ENCODE measurements at places on chromosomes 1 and 21. TPM values are rescaled to one million over a fixed set of nuclear protein-coding genes. Genes with fewer than 3 reads are reported as not detected.

PLA2G2F gene
- total RNA-seq = not detected

NHLH1 gene
- 0.57 TPM for total RNA-seq

LCE3E gene
- total RNA-seq = not detected

GART gene
- total RNA-seq = 150 TPM

DPT gene
- not detected for total RNA-seq

DNA sequence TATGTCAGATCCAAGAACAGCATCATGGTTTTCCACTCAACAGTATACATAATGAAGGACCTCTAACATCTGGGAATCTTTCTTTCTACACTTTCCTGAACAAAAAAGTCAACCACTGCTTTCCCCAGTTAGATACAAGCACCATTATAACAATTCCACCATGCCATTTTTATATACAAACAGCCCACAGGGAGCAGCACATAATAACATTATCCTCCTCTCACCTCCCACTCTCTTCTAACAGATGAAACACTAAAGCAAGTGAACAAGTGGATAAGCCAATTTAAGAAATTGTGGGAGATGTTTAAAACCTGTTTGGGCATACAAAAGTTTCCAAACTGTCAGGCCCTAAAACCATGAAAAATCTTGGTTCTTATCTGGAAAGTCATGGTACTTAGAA is 29.4 kb upstream of the PRRC2C start:
- H3K4me3 ChIP-seq = no peak overlapping the region
- H3K27ac ChIP-seq = no peak overlapping the region
- H3K4me1 ChIP-seq = no peaks in the 10 kb centered on the region
- DNase-seq = no peak
- H3K27me3 ChIP-seq = no peaks in the 10 kb centered on the region
- no peaks in the 10 kb centered on the region for H3K36me3 ChIP-seq

- H3K27ac ChIP-seq = no peak overlapping the region
- no peak overlapping the region for H3K4me3 ChIP-seq
- no peaks in the 10 kb centered on the region for H3K4me1 ChIP-seq
- H3K27me3 ChIP-seq = no peaks in the 10 kb centered on the region
Observed at GRCh38 chr1:191261111-191261510, 783.4 kb upstream of the BRINP3 start.

DNA sequence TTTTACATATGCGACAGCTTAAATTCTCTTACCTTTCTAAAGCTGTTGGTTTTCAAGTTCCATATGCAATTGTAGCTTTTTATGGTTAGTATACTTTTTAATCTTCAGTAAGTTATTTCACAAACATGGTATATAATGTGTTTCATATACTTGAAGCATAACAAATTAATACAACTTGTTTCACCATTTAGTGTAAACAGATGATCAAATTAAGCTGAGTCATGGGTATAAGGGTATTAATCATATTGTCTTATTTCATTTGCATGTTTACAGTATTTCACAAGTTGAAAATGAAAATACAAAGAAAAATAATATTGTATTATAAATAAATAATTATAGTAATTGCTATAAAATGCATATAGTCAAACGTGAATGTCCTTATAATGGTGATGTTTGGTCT is 92.1 kb downstream of the PTPRC start:
- H3K27ac ChIP-seq = no peak overlapping the region
- H3K27me3 ChIP-seq = no peaks in the 10 kb centered on the region

DNA sequence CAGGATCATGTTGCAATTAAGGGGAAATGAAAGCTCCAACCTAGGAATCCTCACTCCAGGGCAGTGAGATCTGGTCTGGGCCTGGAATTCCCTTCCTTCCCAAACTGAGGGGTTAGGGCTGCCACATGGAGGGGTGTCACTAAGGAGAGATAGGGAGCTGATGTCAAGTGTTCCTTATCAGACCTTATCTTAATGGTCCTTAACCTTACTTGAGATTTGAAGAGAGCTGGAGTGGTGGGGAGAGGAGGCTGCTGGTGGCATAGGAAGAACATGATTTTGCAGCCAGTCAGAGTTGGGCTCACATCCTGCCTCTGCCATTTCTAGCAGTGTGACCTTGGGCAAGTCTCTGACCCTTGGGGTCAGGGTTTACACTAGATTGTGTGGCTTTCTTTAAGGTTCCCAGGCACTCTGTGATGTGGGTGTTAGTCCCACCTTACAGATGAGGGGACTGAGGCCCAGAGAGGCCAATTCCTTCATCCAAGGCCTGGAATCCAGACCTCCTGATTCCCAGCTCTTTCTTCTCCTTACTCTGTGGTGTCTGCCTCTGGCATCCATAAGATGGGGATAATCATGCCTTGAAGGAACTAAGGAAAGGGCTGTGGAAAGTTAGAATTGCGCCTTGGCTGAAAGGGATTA is 56.3 kb upstream of the SYNC start:
- peaks cover 35% of the 10 kb centered on the region for H3K4me1 ChIP-seq
- H3K27me3 ChIP-seq = no peaks in the 10 kb centered on the region
- H3K27ac ChIP-seq = no peak overlapping the region
- peak; percentile 74 for DNase-seq

DNA sequence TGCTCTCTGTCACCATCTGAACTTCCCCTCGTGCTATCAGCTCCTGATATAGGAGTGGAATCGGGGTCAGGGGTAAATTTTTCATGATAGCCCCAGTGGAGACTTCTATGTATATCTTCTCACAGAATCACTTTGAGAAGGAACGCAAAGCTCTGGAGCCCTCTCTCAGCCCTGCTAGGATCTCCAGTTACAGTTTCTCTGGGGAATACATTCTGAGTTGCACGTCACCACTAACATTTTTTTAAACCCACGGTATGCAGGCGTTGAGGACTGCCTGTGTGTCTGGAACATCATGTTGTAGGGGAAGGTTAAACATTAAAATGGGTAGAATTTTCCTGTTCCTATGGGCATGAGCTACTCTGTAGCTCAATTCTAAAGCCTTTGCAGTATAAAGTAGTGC is 116.4 kb upstream of the FAM78B start:
- no peak overlapping the region for H3K27ac ChIP-seq
- H3K4me3 ChIP-seq = no peak overlapping the region
- H3K4me1 ChIP-seq = no peaks in the 10 kb centered on the region
- H3K36me3 ChIP-seq = no peaks in the 10 kb centered on the region

DNA sequence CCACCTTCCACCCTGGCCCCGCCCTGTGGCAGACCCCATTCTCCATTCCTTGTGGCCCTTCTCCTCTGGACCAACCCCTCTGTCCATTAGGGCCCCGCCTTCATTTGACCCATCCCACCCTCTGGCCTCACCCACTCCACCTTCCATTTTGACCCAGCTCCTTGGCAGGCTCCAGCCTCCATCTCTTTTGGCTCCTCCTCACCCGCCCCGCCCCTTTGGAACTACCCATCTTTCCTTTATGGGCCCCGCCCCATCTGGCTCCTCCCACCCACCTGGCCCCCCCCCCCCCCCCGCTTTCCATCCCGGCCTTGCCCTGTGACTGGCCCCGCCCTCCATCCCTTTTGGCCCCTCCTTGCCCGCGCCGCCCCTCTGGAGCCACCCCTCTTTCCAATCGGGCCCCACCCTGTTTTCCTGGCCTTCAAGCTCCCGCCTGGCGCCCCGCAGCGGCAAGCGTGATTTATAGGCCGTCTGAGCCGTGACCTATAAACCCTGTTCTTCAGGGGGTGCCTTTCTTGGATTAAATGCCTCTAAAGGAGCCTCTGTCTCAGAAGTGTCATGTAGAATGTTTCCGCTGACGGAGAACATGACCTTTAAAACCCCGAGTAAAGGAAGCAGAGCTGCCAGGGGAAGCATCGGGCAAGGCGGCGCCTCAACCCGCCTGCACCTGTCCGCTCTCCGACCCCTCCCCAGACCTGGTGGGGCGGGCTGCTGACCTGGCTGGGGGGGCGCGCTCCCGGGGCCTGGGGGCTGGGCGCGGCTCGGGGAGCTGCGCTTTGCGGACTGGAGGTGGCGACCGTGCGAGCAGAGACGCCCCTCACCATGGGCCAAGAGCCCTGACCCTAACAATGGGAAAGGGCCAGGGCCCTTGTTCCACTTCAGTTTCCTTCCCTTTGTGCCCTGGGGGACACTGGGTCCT is 178.0 kb downstream of the CAMTA1 start:
- H3K4me1 ChIP-seq = no peaks in the 10 kb centered on the region
- no peaks in the 10 kb centered on the region for H3K36me3 ChIP-seq
- peak; percentile 100 for DNase-seq
- H3K27me3 ChIP-seq = no peaks in the 10 kb centered on the region
- H3K4me3 ChIP-seq = peak overlapping the region; percentile 56

DNA sequence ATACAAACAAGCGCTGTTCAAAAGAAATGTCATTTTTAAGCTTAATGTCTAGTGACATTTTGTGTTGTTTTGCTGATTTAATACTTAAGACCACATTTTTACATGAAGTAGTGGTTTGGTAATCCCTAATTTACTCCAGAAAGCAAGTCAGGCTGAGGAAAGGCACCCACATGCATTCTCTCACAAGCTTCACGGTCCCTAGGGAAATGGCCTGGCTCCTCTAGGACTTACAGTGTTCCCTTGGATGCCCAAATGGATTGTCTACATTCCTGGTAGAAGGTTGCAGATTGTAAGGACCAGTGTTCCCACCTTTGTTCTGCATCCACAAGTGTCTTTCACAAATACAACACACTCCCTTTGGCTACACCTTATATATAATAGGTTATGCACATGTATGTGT is 9.5 kb downstream of the GPSM2 start:
- H3K36me3 ChIP-seq = peaks cover 67% of the 10 kb centered on the region
- peaks cover 7% of the 10 kb centered on the region for H3K4me1 ChIP-seq
- no peak overlapping the region for H3K27ac ChIP-seq
- H3K4me3 ChIP-seq = no peak overlapping the region

DNA sequence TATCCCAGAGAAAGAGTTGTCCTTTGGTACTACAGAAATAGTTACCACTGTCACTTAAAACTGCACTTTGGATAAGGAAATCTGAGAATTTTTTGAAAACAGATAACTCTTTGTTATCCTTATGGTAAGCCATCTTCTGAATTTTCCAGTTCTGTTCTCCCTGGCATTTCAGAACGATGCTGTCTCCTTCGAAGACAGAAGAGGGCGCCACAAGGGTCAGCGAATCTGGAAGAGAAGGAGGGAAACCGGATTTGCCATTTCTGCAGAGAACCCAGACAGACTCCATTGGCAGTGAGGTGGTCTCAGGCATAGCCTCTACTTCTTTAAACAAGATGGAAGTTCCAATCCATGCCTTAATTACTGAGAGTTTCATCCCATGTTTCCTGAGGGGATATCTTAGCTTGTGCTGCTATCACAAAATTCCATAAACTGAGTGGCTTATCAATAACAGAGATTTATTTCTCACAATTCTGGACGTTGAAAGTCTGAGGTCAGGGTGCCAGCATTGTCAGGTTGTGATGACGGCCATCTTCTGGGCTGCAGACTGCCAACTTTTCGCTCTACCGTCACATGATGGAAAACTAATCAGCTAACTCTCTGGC is 6.4 kb downstream of the FCRL2 start:
- DNase-seq = peak; percentile 73
- no peaks in the 10 kb centered on the region for H3K27me3 ChIP-seq
- H3K27ac ChIP-seq = no peak overlapping the region

DNA sequence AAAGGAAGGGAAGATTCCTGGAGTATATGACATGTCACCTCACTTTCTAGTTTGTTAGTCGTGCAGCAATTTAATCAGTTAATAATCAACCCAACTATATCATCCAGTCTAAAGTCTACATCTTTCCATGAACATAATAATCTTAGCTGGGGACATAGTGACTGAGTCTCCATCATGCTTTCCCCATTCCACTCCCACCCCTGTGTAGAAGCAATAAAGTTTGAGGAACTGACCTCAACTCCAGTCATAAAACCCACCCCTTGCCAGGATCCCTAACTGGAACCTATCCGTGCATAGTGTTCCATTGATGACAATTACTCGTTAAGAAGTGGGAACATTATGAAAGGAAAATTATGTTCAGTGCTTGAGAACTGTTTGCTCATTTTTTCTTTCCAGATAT is 48.9 kb upstream of the MROH9 start:
- H3K36me3 ChIP-seq = no peaks in the 10 kb centered on the region
- H3K27ac ChIP-seq = no peak overlapping the region
- no peak for DNase-seq
- H3K4me1 ChIP-seq = no peaks in the 10 kb centered on the region
- no peak overlapping the region for H3K4me3 ChIP-seq

DNA sequence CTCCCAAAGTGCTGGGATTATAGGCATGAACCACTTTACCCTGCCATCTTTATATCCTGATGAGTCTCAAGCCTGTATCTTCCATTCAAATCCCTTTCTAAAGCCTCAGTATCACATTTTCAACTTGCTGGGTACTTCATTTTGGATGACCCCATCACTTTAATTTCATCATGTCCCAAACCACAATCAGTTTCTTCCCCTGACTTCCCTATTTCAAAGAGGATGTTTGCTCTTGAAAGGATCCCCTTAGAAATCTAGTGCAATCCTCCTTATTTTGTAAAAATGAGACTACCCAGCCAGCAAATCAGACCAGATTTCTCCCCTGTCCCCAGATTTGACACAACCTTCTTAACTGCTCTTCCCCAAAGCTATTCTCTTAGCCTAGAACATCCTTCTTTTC is 7.0 kb upstream of the TRIT1 start:
- no peaks in the 10 kb centered on the region for H3K27me3 ChIP-seq
- H3K36me3 ChIP-seq = no peaks in the 10 kb centered on the region
- no peak overlapping the region for H3K4me3 ChIP-seq

DNA sequence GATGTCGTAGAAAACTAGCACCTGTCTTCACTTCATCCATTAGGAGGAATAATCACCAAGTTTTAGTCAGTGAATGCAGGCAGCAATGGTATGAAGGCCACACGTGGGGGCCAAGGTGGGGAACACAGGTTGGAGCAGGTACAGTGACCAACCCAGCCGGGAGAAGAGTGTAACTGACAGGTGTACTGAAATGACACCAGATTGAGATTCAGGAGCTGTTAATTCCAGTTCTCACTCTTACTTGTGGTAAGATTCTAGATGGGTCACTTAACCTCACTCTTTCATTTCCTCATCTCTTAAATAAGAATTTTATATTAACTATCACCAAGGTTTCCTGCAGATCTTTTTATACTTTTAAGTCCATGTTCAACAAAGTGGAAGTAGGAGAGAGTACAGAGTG is 206.2 kb upstream of the PTBP2 start:
- H3K4me1 ChIP-seq = no peaks in the 10 kb centered on the region
- no peaks in the 10 kb centered on the region for H3K27me3 ChIP-seq
- no peak overlapping the region for H3K27ac ChIP-seq
- no peaks in the 10 kb centered on the region for H3K36me3 ChIP-seq
- H3K4me3 ChIP-seq = no peak overlapping the region

GRCh38 chr1:20849100-20849499 is 62.0 kb upstream of the HP1BP3 start:
- no peaks in the 10 kb centered on the region for H3K27me3 ChIP-seq
- H3K4me1 ChIP-seq = no peaks in the 10 kb centered on the region
- no peak overlapping the region for H3K4me3 ChIP-seq
- H3K27ac ChIP-seq = no peak overlapping the region

- peaks cover 26% of the 10 kb centered on the region for H3K4me1 ChIP-seq
- H3K36me3 ChIP-seq = no peaks in the 10 kb centered on the region
- H3K27ac ChIP-seq = no peak overlapping the region
Observed at GRCh38 chr1:183027791-183028190, 4.6 kb downstream of the LAMC1 start.
